ENCODE measurements at places on chromosomes 4 and X.

DNA sequence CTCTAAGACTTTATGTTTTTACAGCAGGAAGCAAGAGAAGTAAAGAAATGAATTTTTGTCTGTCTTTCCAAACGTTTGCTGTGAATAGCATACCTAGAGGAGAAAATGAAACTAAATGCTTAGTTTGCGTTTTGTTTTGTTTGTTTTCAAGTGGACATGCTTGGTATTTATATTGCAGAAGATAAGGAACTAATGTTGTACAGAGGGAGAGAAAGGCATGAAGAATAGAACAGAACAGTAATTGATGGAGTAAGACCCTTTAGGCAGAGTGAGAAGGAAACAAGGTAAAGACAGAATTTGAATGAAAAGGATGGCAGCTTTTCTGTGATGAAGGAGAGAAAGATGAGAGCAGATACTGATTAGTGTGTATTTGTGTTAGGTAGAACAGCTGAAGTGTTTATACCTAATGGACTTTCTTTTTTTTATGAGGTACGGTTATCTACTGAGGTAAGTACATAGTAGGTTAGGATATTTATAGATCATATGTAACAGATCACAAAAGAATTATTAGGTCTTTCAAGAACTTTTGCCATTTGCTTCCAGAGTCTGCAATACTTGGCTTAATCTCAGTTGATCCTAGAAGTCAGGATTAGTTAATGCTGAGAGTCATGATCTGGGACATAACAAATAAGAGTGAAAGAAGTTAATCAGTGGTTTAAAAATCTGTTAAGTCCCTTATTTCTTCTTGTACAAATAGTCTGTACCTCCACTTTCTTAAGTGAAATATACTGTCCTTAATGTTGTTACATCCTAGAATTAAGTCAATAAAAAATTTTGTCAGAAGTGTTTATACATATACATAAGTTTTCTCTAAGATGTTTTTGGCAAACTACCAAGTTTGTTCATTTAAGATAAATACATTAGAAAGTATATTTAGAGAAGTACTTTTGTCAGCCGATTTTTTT, 36.8 kb downstream of the FABP2 start:
- no peak for DNase-seq

DNA sequence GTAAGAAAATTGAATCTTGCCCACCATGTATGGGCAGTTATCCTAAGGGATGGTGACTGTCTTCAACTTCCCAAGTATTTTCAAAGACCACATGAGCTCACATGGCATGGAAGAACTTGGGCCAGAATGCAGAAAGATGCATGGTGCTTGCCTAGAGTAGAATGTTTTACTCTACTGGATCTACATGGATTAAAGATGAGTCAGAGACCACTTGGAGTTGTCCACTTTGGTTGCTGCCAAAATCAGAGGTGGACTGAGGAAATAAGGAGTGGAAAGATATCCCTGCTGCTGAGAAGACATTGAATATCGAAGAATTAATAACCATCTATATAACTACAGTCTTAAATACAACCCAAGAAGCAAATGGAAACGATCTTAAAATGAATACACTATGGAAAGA, 498.1 kb downstream of the NLGN4X start:
- no peak for DNase-seq

- no peak for DNase-seq
Measured at GRCh38 chr4:79107014-79107413, 167.8 kb upstream of the PAQR3 start.

- DNase-seq, result no peak
Measured at GRCh38 chrX:108091878-108092291, 307 bp downstream of the ATG4A start.

DNA sequence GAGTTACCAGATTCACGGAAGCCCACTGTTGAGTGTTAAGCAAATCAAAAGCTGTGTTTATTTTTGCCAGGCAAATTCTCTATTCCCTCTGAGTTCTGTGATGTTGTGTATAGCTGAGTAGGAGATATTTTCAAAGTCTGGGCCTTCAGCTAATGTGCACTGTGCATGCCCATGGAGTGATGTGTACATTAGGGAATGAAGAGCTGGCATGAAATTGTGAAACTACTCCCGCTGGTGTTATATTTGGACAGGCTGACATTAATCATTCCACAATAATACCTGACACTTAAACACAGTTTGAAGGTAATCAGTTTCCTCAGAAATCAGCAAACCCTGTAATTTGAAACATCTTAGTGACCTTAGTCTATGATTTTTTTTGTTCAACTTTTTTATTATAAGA, 88.1 kb upstream of the MBNL3 start:
- no peak for DNase-seq

DNA sequence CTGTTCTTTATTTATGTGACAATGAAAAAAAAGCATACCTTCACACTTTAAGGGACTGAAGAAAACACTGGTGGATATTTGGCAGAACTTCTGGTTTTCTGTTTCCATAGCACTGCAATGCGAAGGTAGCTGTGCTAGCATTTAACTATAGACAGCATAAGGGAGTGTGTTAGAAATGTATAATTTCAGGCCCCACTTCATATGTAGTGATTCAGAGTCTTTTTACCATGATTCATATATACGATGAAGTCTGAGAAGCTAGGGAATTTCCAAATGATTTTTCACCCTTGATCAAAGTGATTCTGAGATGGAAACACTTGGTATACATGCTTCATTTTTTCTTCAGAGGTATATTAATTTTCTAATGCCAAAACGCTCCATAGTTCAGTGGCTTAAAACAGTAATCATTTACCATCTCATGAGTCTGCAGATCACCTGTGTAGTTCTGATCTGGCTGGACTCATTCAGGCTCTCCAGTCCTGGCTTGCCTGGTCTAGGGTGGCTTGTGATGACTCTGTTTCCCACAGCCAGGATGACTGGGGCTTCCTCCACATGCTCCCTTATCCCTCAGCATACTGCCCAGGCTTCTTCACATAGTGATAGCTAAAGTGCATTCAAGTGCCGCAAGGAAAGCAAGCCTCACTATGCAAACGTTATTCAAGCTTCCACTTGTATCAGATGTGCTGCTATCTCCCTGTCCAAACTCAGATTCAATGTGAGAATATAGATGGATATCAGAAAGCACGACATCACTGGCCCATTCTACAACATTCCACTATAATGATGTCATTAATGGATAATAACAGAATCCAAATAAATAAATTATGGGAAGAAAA, 790.1 kb downstream of the TECRL start:
- no peak for DNase-seq

GRCh38 chr4:56641494-56642051, 39.5 kb downstream of the HOPX start:
- no peak for DNase-seq

DNA sequence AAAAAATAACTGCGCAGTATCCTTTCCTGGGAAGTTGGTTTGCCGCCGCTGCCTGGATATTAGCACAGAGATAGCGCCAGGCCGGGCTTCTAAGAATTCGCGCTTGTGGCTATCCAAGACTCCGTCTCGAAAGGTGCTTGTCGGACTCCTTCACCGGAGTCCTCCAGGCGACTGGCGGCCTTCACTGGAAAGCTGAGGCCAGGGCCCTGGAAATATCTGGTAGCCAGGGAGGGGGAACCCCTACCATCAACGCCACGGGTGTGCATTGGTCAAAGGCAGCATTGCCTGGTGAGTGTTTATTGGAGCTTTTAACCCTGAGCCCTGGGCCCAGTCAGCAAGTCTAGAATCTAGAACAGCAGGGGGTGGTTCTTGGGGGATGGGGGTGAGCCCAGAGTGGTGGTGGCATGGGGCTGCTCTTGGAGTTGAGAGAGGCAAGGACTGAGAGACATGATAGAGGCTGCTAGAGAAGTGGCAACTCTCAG, 577 bp upstream of the PIM2 start:
- DNase-seq, result no peak

- no peak for DNase-seq
Measured at GRCh38 chr4:146795711-146796110, 150.0 kb downstream of the TTC29 start.

DNA sequence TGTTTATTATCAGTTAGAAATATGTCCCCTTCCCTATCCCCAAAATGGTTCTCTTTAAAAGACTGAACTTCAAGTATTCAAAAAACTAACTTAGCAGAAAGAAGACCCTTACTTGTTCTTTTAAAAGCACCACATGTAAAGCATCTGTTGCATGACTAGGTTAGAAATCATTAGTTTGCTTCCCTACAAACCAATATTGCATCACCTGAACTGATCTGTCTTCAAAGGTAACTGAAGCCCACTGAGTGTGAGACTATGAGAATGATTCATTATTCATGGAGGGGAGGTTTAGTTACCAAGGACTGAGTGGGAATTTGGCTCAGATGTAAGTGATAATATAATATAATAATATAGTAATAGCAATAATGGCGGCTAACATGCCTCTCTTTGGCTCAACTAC, 231.7 kb downstream of the SPRY1 start:
- no peak for DNase-seq

- DNase-seq, result no peak
Measured at GRCh38 chr4:91454111-91454510, 849.7 kb upstream of the GRID2 start.

DNA sequence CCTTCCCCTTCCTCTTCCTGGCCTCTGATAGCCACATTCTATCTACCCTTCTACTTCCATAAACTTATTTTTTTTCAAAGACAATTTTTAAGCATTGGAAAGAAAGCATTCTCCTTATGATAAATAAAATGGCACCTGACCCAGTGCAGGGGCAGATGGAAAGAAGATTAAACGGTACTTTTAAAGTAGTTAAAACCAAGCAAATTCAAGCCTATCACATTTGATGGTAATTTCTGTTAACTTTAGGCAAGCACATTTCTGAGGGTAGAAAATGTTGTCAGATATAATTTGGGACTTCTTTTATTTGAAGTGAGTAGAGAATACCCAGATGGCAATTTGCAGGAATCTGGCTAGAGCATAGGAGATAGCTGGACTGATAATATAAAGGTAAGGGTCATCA, 332.9 kb downstream of the EPHA5 start:
- DNase-seq, result no peak

DNA sequence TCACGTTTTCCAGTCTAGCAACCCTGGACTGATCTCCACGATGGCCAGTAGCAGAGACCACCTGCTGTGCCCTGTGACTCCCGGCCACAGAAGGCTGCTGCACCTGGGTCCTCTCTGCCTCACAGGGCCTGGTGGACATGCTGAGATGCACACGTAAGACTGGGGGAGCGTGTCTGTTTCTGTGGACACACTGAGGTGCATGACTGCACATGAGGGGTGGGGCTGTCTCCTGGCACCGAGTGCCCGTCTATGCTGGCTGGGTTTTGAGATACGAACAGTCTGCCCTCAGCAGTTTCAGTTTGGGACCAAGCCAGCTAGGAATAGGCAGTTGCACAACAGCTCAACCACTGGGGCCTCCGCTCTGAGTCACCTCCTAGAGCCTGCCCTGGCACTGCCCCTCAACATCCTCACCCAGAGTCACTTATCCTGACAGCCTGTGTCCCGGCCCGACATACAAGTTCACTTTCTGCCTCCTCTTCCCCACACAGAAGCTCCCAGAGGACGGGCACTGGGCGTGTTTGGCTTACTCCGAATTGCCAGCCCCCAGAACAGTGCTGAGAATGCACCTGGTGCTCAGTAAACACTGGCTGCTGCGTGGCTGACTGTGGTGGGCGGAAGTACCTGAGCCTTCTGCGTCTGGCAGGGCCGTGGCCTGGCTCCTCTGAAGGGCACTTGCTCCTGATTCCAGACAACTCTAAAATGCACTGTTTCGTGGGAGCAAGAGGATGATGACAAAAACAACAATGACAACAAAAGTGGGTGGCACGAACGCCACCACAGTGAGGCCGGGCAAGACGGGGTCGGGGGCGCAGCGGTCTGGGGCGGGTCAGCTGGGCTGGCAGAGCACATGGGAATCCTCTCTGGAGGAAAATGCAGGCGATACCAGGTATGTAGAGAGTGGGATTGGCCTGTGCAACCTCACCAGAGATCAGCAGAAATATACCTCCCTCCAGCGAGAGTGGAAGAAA, 30.9 kb downstream of the RNF212 start:
- peak; percentile 92 for DNase-seq

DNA sequence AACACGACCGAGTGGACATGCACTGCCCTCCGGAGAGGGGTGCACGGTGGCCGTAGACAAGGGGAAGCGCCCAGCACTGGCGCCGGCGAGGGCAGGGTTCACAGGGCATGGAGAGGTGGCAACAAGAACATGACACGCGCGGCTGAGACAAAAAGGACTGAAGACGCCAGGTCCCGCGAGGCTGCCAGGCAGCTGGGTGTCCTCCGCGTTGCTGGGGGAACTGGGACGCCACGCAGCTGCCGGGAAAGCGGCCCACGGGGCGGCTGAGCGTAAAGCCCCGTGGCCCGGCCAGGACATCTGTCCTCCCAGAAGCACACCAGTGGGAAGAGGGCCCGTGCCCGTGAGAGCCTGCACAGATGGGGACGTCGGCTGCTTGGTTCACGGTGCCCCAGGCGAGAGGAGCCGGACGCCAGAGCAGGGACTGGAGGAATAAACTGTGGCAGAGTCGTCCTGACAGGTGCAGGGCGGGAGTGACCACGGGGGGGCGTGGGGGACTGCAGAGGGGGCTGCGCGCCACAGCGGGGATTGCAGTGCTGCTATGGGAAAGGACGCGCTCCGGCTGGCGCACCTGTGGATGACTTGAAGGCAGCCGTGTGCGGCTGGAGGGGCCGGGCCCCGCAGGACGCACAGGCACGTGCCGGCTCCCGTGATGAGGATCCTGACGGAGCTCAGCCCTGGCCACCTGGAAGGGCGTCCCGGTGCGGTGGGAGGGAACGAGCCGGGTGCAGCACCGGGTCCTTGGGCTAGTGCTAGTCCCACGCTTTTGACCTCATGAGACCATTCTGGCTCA, 32.1 kb upstream of the GTPBP6 start:
- peak; percentile 68 for DNase-seq

- no peak for DNase-seq
Measured at GRCh38 chr4:4501679-4502078, 40.2 kb downstream of the STX18 start.

DNA sequence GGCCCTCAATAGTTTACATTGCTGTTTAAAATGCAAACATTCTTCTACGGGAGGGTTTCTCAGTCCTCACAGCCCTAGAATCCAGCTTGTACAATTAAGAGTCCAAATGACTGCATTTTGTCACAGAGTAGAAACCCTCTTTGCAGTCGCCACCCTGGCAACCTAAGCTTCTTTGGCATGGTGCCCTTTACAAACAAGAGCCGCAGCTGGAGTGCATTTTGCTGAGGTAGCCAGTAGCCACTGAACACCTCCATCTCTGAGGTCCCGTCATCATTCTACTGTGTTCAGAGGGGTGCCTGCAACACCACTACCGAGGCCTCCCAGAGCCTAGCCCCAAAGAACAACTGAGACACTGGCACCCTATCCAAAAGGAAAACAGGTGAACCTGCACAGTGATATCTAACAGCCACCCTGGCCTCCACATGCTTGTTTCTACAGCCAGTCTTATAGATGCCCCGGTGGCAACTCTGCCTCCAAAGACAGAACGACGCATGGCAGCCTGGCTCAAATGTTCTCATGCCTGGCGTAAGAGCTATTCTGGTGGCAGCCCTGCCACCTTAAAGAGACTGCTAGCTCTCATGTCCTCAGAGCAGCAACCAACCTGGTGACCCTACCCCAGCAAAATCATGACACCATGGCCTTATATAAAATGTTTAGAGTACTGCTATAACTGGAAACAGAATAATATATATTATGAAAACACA, 801.9 kb downstream of the TECRL start:
- DNase-seq, result no peak
